ENCODE measurements at places on chromosomes 7 and 10.

DNA sequence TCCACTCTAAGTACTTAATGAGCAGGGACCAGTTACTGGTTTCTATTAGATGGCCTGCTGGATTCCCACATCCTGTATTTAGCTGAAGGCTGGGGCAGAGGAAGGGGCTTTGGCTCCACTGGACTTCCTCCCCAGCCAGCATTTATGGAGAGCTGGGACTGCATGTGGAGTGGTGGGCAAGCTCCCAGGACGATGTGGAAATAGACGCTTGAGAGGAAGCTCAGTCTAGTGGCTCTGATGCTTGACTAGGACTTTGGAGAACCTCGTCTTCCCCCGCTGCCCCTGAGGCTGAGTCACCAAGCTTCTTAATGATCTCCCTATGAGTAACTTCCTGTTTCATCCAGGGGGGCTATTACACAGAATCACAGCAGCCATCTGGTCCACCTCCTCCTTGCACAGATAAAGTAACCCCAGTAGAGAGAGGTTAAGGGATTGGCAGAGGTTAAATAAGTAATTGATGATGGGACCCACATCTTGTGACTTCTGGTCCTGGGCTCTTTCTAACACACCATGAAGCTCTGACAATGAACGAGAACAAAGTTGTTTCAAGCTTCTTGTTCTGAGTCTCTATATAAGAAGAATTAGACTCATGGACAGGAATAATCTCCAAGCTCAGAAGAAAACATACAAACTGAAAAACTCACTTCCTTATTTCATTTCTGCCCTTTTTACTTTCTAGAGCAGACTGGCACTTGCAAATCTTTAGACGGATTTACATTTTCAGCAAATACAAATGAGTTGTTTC lies 126.2 kb downstream of the PRPF18 start:
- DNase-seq = no peak

DNA sequence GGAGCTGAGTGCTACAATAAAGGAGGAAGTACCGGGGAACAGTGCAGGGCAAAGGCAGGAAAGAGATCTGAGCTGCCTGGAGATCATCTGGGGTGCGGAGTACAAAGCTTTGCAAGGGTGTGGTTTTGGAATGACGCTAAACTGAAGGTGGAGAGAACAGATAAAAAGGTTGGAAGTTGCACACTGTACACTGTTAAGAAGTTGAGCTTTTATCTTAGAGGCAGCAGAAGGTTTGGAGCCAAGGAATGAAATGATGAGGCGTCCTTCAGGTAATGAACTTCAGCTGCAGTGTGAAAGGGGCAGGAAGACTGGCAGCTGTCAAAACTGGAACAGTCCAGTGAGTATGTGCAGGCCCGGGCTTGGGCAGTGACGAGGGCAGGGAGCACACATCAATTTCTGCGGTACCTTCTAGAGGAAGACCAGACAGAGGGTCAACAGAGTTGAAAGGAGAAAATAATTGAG lies 7.2 kb upstream of the ANKRD61 start:
- no peak for DNase-seq

- DNase-seq = no peak
Observed at GRCh38 chr10:129522041-129522585, 55.1 kb downstream of the MGMT start.

DNA sequence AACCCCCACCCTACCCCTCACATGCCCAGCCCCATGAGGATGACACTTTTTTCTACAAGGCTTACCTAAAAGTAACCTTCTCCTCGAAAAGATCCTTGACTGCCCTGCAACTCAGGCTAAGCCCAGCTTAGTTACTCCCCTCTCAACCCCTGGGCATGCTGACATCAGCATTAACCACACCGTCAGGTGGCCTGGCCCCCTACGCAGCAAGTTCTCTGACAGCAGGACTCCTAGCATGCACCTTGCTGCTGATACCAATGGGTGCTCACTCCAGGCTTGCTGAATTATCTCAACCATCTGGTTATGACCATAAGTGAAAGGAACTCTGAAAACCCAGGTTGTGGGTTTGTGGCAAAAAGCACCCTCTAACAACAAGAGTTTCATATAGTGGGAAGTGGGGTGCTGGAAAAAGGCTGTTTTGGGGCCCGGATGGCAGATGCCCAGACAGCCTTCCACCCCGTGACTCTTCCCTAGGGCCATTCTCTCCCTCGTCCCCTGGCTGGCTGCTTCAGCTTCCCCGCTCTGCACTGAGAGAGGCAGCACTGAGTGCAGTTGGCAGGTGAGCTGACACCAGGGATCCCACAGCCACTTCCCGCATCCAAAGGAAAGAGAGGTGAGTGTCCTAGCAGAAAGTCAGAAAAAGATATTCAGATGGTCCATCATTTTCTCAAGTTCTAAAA lies 518.9 kb downstream of the KCNMA1 start:
- DNase-seq = no peak

GRCh38 chr10:118458957-118459641 lies 117.0 kb upstream of the FAM204A start:
- DNase-seq = no peak

All from stimulated activated CD4-positive, alpha-beta T cell treated with anti-CD3 and anti-CD28 coated beads, Interleukin-4, amount 100 ng/mL, for 48 hours (primary cell).